GM06990 (cell line): ENCODE measurements at places on chromosomes 6 and 20.

- no peak for DNase-seq
Measured at GRCh38 chr6:149395185-149395584, 4.9 kb upstream of the SUMO4 start.

DNA sequence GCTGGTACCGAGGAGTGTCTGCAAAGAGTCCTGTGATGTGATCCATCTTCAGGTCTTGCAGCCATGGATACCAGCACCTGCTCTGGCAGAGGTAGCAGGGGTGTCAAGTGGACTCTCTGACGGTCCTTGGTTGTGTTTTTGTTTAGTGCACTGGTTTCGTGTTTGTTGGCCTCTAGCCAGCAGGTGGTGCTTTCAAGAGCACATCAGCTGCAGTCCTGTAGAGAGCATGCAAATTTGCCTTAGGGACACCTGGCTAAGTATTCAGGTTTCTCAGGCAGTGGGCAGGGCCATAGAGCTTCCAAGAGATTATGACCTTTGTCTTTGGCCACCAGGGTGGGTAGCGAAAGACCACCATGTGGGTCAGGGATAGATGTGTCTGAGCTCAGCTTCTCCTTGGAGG is 14.5 kb upstream of the RGS17 start:
- DNase-seq: no peak

GRCh38 chr6:78436335-78436734 is 431.0 kb upstream of the IRAK1BP1 start:
- DNase-seq: no peak

DNA sequence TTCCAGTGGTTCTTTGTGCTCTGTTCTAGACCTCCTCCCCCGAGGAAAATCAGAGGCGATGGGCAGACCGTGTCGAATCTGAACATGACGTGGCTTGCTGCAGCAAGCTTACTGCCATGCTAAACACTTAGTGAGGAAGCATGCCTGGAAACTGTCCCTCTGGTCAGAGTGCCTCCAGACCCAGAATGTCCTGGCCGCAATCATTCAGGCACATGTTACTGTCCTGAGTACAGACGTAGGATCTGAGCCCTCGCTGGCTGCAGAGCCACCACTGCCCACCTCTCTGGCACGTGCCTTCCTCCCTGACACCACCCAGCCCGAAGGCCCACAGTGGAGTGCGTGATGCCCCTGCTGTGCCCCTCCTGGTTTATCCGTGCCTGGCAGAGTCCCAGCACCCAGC is 163.6 kb downstream of the SYNDIG1 start:
- no peak for DNase-seq

GRCh38 chr20:9912858-9913434 is 74.1 kb upstream of the PAK5 start:
- DNase-seq: no peak

GRCh38 chr6:167005350-167006159 is 6.4 kb downstream of the CEP43 start:
- DNase-seq: no peak

DNA sequence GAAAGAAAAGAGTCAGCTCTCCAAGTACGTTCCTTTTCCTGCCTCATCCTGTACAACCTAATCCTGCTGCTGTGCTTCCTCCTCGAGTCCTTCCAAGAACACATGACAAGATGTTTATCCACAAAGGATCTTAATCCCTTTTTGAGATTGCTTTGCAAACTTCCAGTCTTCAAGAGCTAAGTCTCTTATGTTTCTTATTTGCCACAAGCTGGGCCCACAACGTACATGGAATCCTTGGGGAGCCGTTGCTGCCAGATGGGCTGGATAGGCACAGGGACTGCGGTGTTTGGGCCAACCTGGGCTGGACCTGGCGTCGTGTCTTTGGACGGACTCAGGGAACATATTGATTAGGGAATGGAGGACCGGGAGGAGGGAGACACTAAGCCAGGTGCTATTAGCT is 79.7 kb upstream of the AFDN start:
- no peak for DNase-seq

DNA sequence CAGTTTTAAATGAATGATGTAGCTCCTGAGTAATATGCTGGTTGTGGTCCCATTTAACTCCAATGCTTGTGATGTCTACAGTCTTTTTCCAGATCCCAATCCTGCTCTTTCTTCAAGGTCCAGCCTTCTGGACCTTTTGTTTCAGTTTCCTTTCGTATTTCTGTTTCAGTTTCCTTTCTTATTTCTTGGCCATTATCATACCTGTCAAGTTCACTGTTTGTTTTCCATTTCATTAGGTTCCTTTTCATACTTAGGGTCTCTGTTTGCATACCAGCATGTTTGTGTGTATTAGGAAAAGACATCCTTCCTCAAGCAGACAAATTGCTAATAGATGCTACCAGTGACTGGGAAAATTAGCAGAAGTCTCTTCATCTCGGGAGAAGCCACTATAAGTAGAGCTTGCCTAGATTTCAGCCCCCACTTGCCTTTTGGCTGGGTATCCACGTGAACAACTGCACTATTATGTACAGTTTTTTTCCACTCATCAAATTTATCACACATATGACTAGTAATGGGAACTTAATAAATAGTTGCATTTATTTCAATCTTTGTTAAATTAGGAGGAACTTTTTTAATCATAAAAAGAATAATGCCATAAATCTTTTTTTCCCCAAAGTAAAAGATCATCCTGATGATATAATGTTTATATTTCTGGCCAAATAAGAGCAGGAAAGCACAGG is 583.4 kb downstream of the BCKDHB start:
- DNase-seq: no peak

DNA sequence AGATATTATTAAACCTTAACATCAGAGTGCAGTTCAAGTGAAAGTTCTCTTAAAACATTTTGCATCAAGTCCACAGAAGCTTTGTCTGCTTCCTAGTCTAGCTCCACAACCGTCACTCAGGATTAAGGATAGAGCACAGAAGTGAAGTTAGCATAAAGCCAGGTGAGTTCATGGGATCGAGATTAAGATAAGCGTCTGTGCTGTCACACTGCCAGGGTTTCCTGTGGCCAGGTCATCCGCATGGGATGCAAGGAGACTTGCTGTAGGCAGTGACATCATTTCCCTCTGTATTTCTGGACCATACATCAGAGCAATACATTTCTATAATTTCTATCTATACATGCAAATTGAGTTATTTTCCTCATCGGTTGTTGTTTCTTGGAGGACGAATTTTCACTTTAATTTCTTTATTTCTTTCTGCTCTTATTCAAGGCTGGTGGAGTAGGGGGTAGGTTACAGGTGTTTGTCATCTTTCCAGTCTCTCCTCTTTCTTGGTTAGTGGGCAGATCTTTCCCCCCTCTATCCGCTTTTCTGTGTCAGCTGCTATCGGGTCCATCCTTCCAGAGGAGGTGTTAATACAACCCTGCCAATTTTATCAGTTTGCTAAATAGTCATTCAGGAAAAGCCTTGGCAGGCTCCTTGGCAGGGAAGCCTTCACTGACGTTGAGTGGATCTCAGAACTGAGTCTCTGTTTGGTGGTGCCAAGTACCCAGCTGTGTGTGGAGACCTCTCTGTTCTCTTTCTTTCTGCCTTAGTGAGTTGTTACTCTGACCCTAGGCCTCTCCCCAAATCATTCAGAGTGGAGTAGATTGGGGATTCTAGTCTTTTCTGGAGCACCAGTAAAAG is 307.6 kb upstream of the MAP3K7 start:
- DNase-seq: no peak

DNA sequence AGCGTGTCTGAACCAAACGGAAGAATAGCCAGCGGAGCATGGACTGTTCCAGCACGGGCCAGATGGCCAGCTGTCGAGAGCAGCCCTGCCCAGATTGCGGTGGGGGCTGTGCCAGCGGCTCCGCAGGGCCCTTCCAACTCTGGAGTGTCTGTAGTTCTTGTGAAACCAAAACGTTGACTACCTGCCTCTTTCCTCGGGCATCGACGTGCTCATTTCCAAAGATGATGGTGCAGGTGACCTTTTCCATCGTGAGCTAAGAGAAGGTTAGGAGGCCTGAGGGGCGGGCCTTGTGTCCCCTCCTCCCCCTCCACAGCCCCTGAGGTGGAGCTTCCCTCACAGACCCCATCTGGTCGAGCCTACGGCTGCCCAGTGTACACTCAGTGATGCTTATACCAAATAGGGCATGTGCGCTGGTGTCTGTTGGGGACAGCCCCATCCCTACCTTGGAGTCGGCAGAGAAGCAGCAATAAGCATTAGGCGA is 12.9 kb upstream of the C20orf144 start:
- DNase-seq: no peak

GRCh38 chr6:138593124-138593877 is 94.0 kb upstream of the NHSL1 start:
- peak; percentile 66 for DNase-seq

DNA sequence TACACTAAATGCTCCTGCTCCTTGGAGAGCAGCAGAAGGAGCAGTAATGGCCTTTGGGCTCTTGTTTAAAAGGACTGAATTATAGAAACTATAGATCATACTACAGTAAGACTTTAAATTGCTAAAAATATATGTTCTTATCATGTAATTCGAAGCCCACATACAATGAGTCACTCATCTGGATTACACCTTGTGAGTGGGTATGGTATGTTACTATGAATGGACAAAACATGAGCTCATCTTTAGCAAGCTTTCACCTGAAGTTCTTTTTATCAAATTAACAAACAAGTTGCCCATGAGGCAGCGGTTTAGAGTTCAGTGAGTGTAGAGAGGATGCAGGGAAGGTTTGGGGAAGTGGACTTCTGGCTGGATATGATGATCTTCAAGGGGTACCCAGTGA is 114.4 kb upstream of the CCN2 start:
- no peak for DNase-seq

DNA sequence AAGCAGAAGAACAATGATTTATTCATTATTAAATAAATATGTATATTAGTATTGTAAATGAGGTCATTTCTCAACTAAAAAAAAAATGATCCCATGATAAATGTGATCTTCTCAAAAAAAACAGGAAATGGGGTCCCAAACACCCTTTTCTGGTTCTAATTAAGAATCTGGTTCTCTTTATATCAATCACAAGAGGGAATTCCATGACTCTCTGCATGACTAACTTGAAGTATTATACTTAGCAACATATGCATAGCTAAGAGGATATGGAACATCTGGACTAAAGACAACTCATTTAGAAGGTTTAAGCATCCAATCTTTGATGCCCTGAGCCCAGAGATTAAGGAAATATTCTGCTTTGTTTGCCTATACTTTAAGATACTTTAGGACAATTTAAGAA is 89.7 kb upstream of the EMILIN3 start:
- no peak for DNase-seq

GRCh38 chr6:49633541-49633940 is 3.1 kb downstream of the RHAG start:
- DNase-seq: no peak

DNA sequence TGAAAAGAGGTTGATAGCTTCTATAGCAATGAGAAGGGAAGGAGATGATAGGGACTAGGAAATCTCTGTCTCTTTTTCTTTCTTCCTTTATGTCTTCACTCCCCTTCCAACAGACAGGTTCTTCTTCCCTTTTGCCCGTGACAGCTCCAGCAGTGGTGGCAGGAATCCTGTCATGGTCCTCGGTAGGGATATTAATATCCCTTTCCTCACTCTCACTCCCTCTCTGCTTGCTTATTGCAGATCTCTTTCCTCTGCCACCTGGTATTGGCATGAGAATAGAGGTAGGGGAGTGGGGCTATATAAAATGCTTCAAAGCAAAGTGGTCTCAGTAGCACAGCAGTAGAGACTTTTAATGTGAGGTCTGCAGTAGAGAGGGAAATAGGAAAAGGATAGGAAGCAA is 19.7 kb downstream of the RAD21L1 start:
- no peak for DNase-seq

GRCh38 chr6:25788305-25788922 is 33.9 kb downstream of the SLC17A4 start:
- no peak for DNase-seq

GRCh38 chr20:62236766-62237513 is 1.4 kb upstream of the OSBPL2 start:
- DNase-seq: no peak

- DNase-seq: no peak
Measured at GRCh38 chr6:44463728-44464450, 76.4 kb downstream of the CDC5L start.

DNA sequence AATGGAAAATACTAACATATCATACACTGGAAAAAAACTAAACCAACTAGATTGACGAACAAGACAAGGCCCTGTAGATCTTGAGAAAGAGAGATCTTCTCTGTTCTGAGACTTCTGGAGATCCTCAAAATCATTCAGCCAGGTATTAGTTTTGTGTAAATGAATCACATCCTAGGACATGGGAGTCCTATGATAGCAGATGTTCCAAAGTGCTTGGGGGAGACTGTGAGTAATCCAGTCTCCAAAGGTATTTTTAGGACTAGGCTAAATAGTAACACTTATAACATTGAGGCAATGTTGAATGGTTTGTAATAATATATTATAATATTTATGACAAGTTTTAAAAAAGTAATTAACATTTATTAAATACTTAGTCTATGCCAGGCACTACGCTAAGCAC is 275.0 kb downstream of the BTBD9 start:
- DNase-seq: no peak

- DNase-seq: no peak
Measured at GRCh38 chr6:120826253-120826652, 508.0 kb downstream of the TBC1D32 start.

DNA sequence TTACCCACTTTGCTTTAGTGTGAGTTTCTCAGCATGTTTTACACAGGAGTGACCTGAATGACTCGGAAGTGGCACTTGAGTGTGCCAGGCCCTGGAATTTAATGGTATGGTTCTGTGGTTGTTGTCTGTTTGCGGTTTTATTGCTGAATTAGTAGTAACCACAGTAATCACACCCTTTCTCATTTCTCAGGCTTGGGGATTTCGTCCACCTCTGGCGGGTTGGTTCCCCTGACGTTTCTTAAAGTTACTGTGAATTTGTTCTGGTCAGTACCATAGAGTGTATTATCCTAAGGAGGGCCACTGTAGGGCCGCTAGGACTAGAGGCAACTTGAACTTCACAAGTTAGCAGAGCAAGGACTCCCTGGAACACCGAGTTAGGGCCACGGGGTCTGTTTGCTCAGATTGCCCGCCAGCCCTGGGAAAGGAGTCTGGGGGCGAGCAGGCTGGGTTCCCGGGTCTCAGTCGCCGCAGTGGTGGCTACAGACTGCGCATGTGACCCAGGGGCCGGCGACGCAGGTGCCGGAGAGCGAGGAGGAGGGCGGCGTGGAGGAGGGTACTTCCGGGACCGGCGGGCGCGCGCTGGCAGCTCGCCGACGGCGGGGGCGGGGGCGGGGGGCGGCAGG is 546 bp upstream of the KLHL32 start:
- DNase-seq: no peak

DNA sequence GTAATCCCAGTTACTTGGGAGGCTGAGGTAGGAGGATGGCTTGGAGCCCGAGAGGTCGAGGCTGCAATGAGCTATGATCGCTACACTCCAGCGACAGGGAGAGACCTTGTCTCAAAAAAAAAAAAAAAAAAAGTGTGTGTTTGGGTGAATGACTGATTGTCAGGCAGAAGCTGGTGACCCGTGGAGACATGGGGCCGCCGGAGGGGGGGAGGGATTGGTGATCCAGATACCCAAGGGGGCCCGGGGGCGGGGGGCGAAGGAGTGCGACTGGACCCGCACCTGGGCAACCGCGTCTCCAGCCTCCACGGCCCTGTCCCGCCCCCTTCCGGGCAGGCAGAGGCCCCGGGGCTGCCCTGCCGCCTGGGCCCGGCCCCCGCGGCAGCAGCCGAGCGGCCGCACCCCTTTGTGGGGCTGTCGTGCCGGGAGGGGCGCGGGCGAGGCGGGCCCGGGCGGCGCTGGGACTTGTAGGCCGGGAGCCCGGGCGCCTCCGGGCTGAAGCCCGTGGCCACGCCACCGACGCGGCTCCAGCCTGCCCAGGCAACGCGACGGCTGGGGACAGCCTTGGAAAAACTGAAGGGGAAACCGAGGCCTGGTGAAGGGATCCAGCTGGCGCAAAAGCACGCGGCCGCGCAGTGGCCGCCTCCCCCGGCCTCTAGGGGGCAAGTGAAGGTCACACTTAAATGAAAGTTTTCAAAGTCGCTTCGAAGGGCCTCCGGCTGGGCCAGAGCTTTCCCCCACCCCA is 2.1 kb upstream of the RBM38 start:
- peak; percentile 86 for DNase-seq
